Sigmoid colon (tissue), 7 donors: ENCODE measurements at places on chromosomes 3 and 15. TPM values are rescaled to one million over a fixed set of nuclear protein-coding genes. Genes with fewer than 3 reads are reported as not detected.

- DNase-seq: no peak
- H3K27ac ChIP-seq: no peak overlapping the region
- H3K4me1 ChIP-seq: no peaks in the 10 kb centered on the region
- H3K27me3 ChIP-seq: no peaks in the 10 kb centered on the region
- H3K4me3 ChIP-seq: no peak overlapping the region
- no peaks in the 10 kb centered on the region for H3K36me3 ChIP-seq
These were observed 134.1 kb downstream of the RPLP1 start for GRCh38 chr15:69586721-69587120.

DNA sequence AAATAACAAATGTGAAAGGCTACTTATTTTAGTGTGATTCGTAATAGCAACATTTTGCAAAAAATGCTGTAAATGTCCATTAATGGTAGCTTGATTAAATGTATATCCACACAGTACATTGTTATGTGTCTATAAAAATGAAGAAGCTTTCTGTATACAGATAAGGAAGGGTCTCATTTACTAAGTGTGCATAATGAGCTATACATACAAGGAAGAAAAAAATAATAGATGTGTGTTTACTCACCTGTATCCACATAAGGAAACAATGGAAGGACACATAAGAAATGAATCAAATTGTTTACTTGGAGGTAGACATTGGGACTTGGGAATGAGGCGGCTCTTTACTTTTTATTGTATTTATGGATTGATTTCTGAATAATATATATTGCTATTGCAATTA is 34.9 kb downstream of the MED12L start:
- DNase-seq: no peak
- no peaks in the 10 kb centered on the region for H3K27me3 ChIP-seq
- H3K27ac ChIP-seq: no peak overlapping the region
- H3K36me3 ChIP-seq: no peaks in the 10 kb centered on the region

Gene MDFIC2
- not detected for total RNA-seq

DNA sequence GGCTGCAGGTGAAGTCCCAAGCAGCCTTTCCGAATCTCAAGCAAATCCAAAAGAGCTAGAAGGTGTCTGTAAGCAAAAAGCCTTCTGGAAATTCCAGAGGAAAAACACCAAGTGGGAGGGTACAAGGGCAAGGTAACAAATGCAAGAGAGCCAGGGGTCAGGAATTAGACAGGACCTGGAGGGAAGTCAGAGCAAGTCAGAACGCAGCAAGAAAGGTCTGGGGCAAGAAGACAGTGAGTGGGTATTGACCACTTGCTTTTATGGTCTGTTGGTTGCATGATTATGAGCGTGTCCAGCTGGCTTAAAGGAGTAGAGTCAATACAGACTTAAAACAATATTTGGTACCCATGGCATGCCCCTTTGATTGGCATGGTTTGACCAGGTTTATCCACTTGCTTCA is 66.7 kb upstream of the OXTR start:
- no peak for DNase-seq
- no peaks in the 10 kb centered on the region for H3K4me1 ChIP-seq
- no peak overlapping the region for H3K27ac ChIP-seq

DNA sequence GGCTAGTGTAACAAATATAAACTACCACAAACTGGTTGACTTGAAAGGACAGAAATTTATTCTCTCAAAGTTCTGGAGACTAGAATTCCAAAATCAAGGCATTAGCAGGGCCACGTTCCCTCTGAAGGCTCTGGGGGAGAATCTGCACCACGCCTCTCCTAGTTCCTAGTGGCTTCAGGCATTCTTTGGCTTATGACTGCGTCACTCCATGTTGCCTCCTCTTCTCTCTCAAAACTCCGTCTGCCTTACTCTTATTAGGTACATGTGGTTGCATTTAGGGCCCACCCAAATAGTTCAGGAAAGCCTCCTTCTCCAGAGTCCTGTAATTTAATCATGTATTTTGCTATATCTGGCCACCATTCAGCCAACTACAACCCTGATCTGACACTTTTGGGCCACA is 174.8 kb downstream of the PEX5L start:
- H3K27ac ChIP-seq: no peak overlapping the region
- no peaks in the 10 kb centered on the region for H3K36me3 ChIP-seq
- no peaks in the 10 kb centered on the region for H3K27me3 ChIP-seq
- DNase-seq: no peak
- no peak overlapping the region for H3K4me3 ChIP-seq

GRCh38 chr3:27559381-27559780 is 75.2 kb upstream of the SLC4A7 start:
- no peaks in the 10 kb centered on the region for H3K27me3 ChIP-seq
- H3K36me3 ChIP-seq: no peaks in the 10 kb centered on the region
- no peaks in the 10 kb centered on the region for H3K4me1 ChIP-seq
- DNase-seq: no peak
- H3K27ac ChIP-seq: no peak overlapping the region

DNA sequence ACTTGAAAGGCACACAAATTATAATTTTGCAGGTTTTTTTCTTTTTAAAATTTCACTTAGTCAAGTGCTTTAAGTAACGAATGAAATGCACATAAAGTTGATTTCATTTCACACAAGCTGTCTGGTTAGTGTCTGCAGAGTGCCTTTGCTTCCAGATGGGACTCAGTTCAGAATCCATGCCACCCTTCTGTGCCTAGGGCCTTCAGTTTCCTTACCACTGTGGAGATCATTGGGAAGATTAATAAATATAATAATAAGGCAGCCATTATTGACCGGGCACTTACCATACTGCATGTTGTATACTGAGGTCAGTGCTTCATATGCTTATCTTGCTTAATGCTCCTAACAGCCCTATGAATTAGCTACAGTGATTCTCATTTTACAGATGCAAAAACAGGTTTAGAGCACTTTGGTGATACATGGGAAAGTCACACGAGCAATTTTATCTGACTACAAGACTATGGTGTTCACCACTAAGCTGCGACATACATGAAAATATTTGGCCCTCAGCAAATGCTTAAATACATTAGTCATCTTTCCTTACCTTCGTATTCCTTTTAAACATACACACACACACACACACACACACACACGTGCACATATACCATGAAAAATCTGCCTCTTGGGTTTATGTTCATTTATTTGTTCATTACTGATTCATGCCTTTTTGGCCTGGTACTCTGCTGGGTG is 3.1 kb downstream of the NMNAT3 start:
- H3K36me3 ChIP-seq: no peaks in the 10 kb centered on the region
- no peaks in the 10 kb centered on the region for H3K27me3 ChIP-seq

Gene LSAMP
- 22.9 TPM for total RNA-seq

- no peak overlapping the region for H3K27ac ChIP-seq
- H3K4me1 ChIP-seq: no peaks in the 10 kb centered on the region
- H3K36me3 ChIP-seq: no peaks in the 10 kb centered on the region
These were observed 26.0 kb downstream of the PLA2G4F start for GRCh38 chr15:42130246-42130986.

DNA sequence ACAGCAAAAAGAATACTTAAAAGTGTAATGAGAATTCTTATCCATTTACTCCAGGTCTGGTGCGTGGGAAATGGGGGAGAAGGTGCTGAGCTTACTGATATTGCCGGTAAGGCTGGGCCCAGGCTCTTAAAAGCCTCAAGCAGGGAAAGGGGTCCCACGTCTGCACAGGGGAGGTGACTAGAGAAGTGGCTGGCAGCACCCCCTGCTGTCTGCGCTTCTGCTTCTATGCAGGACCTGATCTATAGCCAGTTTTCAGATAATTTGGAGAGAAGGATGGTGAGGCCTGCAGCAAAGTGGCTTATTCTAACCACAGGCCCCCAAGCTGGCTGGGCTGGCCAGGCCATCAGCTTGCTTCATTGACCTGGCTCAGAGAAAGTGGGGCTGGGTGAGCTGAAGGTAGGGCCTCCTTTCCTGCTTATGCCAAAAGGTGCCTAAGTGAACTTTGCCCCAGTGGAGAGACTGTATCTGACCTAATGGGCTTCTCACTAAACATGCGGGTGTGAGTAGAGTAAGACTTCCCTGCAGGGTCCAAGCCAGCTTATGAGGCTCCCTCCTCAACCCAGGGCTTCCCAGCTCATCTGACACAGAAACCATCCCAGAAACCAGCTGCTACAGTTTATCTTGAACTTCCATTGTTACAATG is 30.9 kb upstream of the ATP1B3 start:
- no peaks in the 10 kb centered on the region for H3K36me3 ChIP-seq
- H3K27me3 ChIP-seq: no peaks in the 10 kb centered on the region

- DNase-seq: no peak
- H3K4me1 ChIP-seq: no peaks in the 10 kb centered on the region
- H3K4me3 ChIP-seq: no peak overlapping the region
These were observed 216.3 kb downstream of the RPLP1 start for GRCh38 chr15:69668963-69669362.

DNA sequence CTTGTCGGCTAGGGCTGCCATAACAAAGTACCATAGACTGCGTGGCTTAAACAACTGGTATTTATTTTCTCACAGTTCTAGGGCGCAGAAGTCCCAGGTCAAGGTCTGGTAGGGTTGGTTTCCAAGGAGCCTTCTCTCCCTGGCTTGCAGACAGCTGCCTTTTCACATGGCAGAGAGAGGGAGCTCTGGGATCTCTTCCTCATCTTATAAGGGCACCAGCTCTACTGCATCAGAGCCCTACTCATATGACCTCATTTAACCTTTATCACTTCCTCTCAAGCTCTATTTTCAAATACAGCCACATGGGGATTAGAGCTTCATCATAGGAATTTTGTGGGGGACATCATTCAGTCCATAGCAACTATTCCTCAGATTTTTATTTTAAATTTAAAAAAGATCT is 17.6 kb upstream of the PAQR9 start:
- no peak for DNase-seq
- H3K4me3 ChIP-seq: no peak overlapping the region
- H3K36me3 ChIP-seq: no peaks in the 10 kb centered on the region
- H3K27ac ChIP-seq: no peak overlapping the region
- H3K27me3 ChIP-seq: no peaks in the 10 kb centered on the region

DNA sequence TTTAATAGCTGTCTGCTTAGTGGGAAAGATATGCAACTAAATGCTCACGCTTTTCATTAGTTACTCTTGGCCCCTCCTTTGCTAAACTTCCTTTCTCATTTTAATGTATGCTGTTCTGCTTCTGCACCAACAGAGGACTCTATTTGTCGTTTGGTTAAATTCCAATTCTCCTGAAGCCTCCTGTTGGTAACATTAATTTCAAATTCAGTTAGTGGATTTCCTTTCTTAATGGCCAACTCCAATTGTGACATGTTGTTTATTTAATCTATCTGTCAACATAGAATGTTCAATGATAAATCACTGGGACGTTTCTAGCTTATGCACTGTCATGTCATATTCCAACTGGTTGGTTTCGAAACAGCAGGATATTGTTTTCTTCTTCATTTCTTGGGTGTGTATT is 467.4 kb upstream of the BCHE start:
- H3K4me1 ChIP-seq: peaks cover 8% of the 10 kb centered on the region
- H3K27ac ChIP-seq: no peak overlapping the region
- H3K27me3 ChIP-seq: no peaks in the 10 kb centered on the region
- no peaks in the 10 kb centered on the region for H3K36me3 ChIP-seq
- DNase-seq: no peak

Gene NEK10
- 7.2 TPM for total RNA-seq

DNA sequence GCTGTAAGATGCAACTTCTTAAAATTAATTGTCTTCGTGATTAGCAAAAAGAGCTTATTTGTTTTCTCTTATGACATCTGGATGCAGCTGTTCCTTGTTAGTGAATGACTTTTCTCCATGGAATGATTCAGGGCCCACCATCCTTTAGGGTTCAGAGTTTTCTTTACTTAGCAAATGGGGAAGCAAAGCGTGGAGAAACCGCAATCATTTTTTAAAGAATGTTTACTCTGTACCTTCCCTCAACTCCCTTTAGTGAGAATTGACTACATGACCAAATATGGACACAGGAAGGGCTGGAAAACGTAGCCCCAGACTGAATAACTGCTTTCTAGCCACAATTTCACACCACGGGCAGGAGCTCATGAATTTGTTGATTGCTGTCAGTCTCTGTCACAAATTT is 130.1 kb downstream of the EDEM1 start:
- H3K36me3 ChIP-seq: no peaks in the 10 kb centered on the region
- DNase-seq: no peak
- no peak overlapping the region for H3K27ac ChIP-seq
- H3K4me1 ChIP-seq: no peaks in the 10 kb centered on the region
- H3K4me3 ChIP-seq: no peak overlapping the region

Gene THAP10
- 3.6 TPM for total RNA-seq

DNA sequence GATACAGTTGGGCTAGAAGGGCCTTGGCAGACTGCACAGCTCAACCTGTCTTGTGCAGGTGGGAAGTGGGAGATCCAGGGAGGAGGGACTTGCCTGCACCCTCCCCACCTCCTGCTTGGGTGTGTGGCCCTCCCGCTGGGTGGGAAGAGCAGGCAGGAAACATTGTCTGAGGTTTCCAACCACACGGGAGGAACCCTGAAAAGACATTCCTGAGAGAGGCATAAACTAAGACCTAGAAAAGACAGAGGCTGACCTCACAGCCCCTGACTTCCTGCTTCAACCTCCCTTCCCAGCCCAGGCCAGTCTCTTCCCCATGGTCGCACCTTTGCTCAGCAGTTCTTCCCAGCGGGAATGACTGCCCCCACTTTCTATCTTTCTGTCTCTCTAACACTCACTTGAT is 46.3 kb upstream of the INSYN1 start:
- no peaks in the 10 kb centered on the region for H3K36me3 ChIP-seq
- no peak overlapping the region for H3K4me3 ChIP-seq
- no peak for DNase-seq
- peaks cover 29% of the 10 kb centered on the region for H3K4me1 ChIP-seq
- no peak overlapping the region for H3K27ac ChIP-seq
- no peaks in the 10 kb centered on the region for H3K27me3 ChIP-seq

Gene CPEB1
- 13.2 TPM for total RNA-seq

- no peak for DNase-seq
- H3K4me3 ChIP-seq: no peak overlapping the region
- no peak overlapping the region for H3K27ac ChIP-seq
- H3K36me3 ChIP-seq: no peaks in the 10 kb centered on the region
These were observed 24.5 kb upstream of the LIPC start for GRCh38 chr15:58407236-58407775.

DNA sequence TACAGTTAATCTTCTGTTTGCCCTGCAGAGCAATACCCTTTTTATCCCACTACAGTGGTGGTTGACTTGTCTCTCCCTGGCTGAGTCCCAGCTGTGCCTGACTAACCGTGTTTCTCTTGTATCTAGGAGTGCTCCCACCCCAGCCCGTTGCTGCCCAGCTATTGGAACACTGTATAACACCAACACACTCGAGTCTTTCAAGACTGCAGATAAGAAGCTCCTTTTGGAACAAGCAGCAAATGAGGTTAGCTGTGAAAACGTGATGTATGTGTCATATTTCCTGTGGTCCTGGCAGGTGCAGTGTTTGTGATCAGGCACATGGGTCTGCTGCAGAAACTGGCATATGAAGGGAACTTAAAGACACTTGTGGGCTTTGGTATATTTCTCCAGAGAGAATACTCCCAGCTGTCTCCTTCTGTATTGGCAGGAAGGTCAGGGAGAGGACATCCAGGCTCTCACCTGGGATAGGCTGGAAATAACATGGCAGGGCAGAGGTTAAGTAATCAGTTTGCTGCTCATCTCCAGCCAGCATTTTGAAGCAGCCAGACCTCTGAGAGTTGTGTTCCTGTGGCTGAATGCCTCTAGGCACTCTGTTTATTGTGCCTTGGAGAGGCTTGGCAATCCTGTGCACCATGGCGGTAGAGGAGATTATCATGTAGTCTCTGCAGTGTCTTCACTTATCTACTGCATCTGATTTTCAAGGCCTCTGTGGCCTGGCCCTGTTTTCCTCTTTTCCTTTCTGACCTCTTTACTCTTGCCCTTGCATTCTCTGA is 34.8 kb downstream of the ATG7 start:
- peaks cover 8% of the 10 kb centered on the region for H3K4me1 ChIP-seq
- peak overlapping the region; percentile 35 for H3K27ac ChIP-seq
- H3K36me3 ChIP-seq: peaks cover 26% of the 10 kb centered on the region
- no peaks in the 10 kb centered on the region for H3K27me3 ChIP-seq
- DNase-seq: no peak
